Muscle of leg (tissue), 16 donors: ENCODE measurements at places on chromosomes 2 and 18. TPM values are rescaled to one million over a fixed set of nuclear protein-coding genes. Genes with fewer than 3 reads are reported as not detected.

DNA sequence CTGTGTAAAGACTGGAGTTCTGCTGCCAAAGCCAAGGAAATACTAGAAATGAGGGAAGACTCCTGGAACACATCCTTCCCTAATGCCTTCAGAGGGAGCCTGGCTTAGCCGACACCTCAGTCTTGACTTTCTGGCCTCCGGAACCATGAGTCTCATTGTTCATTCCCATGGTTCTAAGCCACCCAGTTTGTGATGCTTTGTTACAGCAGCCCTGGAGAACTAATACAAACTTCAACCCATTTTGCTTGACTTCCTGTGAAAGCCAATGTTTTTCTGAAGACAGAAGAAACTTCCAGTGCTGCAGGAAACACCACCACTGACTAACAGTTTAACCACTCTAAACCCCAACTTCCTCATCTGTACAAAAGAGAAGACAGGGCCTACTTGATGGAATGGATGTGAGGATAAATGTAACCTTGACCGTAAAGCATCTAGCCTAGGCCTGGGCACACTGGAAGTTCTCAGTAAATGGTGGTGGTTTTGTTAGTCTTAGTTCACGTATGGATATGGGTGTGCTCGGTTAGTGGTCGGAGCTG lies 85.9 kb upstream of the RFX8 start:
- DNase-seq = no peak

- DNase-seq = peak; percentile 87
Measured at GRCh38 chr2:39497082-39497801, 60.2 kb upstream of the MAP4K3 start.

The ALPI gene
- not detected for polyA plus RNA-seq

GRCh38 chr2:84458551-84459017 lies 496 bp downstream of the SUCLG1 start:
- DNase-seq = no peak

- no peak for DNase-seq
Measured at GRCh38 chr18:63869851-63870250, 17.7 kb upstream of the SERPINB2 start.

The TRPM8 gene
- polyA plus RNA-seq = not detected

The MSTN gene
- 33.5 TPM for polyA plus RNA-seq

The GPAT2 gene
- 4.0 TPM for polyA plus RNA-seq

The RPL37A gene
- polyA plus RNA-seq = 4,883 TPM

The MBD1 gene
- polyA plus RNA-seq = 47.4 TPM

- DNase-seq = no peak
Measured at GRCh38 chr2:86631846-86632485, 8.3 kb upstream of the RNF103 start.

DNA sequence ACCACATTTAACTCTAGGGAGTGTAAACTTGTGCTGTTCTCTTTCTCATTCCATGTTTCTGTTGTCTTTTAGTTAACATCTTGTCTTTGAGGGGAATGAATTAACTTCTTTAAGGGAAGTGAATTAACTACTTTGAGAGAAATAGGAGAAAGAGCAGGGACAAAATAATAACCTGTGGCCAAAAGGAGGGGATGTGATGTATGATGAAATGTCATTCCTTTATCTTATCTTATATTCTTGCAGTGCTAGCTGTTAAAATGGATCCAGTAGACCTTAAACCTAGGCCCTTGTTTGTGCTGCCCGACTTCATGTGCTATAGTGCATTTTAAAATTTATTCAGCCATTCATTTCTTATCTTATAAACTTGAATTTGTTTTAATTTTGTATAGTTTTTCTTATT lies 18.4 kb downstream of the ABI2 start:
- DNase-seq = no peak

The ANKRD62 gene
- polyA plus RNA-seq = 0.04 TPM

GRCh38 chr2:15665067-15665942 lies 73.6 kb downstream of the DDX1 start:
- DNase-seq = no peak

The GPR45 gene
- not detected for polyA plus RNA-seq

- DNase-seq = no peak
Measured at GRCh38 chr18:37317486-37317885, 248.1 kb downstream of the CELF4 start.

The FOXD4L1 gene
- polyA plus RNA-seq = 3.2 TPM

GRCh38 chr2:167756446-167756845 lies 490.9 kb downstream of the STK39 start:
- no peak for DNase-seq

DNA sequence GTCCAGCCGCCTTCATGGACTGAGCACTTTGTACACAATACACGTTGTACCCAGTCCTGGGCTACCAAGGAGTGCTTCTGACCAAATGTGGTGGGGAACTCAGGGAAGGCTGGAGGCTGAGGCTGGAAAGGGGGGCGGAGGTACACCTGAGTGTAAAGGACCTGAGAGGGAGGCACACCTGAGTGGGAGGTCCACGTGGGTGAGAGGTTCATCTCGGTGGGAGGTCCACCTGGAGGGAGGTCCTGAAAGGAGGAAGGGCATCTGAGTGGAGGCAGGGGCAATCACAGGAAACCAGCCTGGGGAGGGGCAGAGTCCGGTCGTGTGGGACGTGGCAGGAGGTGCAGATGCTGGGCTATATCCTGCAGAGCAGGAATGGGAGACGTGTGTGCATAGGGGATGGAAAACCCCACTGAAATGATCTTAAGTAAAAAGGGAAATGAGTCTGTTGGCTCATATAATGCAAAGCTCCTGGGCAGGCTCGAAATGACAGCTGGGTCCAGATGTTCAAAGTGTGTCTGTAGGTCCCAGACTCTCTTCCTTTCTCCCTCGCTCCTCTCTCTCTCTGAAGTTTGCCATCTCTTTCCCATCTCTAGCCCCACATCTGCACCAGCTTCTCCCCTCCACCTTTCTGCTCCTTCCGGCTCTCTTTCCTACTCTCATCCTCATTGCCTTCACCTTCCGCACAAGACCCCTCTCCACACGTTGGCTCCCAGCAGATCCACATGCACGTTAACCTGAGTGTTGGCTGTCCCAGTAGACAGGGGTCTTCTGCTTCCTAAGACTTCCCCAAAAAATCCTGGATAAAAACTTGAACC lies 137.7 kb downstream of the PXDN start:
- no peak for DNase-seq

DNA sequence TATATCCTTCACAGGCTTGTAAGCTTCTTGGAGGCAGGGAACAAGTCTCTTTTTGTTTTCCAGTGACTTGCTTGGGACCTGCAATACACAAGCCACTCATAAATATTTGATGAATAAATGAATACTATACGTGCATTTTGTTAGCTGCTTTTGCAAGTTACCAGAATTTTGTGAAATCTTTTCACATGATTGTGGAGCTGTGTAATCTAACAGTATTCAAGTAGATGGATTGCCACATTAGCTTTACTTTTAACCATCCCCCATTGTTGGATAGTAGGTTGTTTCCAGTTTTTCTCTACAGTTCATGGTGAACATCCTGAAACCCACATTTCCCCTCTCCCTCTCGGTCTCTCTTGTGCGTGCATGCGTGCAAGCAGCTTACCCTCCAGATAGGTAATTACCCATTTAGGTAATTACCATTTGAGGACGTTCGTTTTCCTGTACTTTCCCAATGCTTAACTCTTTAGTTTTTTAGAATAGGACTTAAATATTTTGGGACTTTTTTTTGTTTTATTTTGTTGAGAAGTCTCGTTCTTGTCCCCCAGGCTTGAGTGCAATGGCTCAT lies 12.5 kb downstream of the ZNF407 start:
- no peak for DNase-seq

The CIB4 gene
- polyA plus RNA-seq = not detected

The ACYP2 gene
- polyA plus RNA-seq = 24.8 TPM

The TRIM43 gene
- not detected for polyA plus RNA-seq

GRCh38 chr2:52414561-52415295 lies 1352.9 kb upstream of the CHAC2 start:
- DNase-seq = peak; percentile 77

DNA sequence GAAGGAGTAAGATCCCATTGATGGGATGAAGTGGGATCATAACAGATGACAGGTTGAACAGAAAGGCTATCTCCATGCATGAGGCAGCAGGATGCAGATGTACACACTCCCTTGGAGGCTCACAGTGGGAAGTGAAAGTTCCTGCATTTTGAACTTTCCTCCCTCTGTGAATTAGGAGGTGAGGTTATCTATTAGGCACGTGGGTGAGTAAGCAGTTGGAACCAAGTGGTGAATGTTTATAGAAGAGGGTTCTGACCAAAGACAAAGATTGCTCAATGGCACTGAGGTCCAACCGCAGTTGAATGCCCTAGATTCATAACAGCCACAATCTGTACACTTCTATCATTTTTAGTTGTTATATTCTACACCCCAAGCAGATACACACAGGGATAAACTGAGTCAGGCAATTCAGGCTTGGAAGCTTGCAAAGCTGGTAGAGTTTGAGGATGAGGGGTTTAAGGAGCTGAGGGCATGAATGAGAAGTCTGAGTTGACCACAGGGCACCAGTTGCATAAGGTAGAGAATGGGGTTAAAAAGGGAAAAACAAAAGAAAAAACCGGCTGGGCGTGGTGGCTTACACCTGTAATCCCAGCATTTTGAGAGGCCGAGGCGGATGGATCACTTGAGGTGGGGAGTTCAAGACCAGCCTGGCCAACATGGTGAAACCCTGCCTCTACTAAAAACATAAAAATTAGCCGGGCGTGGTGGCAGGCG lies 7.1 kb upstream of the KCMF1 start:
- no peak for DNase-seq

The RELCH gene
- polyA plus RNA-seq = 12.2 TPM

The SCN9A gene
- 3.9 TPM for polyA plus RNA-seq

DNA sequence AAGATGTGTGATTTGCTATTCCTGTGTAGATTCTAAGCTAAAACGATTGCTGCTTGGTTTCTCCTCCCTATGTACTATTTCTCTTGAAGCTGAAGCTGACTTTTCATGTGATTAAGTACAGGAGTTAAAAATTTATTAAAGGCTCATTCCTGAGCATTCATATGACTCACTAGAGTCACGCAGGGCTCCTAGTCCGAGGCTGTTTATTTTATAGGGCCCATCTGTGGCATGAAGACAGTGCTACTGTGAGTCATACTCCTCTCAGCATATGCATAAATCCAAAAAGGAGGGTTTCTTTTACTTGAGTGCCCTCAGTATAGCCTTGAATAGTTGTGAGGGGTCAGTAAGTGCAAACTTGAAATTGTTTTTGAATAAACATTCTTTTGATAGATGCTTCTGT lies 378.8 kb downstream of the PTPRM start:
- no peak for DNase-seq

GRCh38 chr2:181675254-181675653 lies 5.1 kb downstream of the NEUROD1 start:
- no peak for DNase-seq

DNA sequence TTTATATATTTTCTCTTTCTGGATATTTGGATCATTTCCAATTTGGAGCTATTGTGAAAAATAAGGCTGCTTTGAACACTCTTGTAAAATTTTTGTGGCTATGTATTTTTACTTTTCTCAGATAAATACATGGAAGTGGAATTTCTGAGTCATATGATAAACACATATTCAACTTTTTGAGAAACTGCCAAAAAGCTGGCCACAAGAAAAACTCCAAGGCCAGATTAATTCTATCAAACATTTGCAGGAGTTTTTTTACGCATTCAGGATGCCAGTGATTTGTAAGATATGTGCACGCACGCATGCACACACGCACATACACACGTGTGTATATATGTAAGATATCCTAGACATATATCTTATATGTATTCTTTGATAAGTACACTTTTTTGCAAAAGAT lies 477.5 kb upstream of the SPHKAP start:
- DNase-seq = no peak

DNA sequence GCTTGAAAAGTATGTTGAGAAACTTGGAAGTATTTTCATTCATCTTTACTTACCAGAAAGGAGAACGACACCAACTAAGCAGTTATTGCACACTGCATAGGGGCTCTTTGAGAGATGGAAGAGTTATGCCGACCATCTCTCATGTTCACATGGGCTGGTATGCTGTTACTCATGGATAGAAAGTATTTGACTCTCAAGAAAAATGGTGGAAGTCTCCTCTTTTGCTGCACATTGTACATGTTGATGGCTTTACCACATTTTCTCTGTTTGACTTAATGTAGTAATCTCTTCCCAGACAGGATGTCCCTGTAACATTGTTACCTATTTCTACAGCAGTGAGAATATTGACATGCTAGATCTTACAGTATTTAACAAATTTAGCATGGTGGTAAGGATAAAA lies 23.2 kb downstream of the CAB39 start:
- no peak for DNase-seq

The THOC1 gene
- 30.2 TPM for polyA plus RNA-seq

The ADAM23 gene
- polyA plus RNA-seq = 16.8 TPM

The SP5 gene
- 2.6 TPM for polyA plus RNA-seq

The UGT1A3 gene
- polyA plus RNA-seq = not detected

GRCh38 chr2:59804732-59805131 lies 748.7 kb downstream of the BCL11A start:
- no peak for DNase-seq

The KLHL41 gene
- 3,537 TPM for polyA plus RNA-seq

The SPC25 gene
- 11.2 TPM for polyA plus RNA-seq

GRCh38 chr2:7594211-7594610 lies 677.0 kb downstream of the RNF144A start:
- no peak for DNase-seq

DNA sequence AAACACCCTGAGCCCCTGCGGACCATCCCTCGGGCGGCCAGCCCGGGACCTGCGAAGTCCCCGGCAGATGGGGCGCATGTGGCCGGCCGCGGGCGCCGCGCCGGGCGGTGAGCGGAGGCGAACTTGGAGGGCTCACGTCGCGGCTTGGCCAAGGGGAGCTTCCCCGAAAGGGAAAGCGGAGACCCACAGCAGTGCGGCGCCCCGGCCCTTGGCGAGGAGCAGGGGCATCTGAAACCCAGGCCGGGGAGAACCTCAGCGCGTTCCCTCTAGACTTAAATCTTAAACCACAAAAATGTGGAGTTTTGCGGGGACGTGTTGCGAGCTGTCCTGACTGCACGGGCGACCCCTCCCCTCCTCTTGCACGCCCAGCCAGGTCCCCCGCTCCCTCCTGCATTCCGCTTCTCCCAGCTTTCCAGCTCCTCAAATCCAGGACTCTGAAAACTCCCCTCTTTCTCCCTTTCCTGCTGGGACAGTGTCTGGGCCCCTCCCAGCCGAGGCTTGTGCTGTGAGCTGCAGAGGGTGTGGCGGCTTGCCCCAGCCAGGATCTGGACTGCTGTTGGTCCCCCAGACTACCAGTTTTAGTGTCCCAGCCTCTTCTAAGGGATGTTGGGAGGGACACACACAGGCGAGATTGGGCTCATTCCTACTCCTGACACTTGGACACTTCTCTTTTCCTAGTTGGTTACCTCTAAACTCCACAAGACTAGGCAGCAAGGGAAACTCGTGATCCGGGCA lies 1.3 kb downstream of the FMNL2 start:
- peak; percentile 80 for DNase-seq

The C2orf80 gene
- polyA plus RNA-seq = not detected
